ENCODE measurements at places on chromosomes 11 and 22. TPM values are rescaled to one million over a fixed set of nuclear protein-coding genes. Genes with fewer than 3 reads are reported as not detected.
A peak's percentile ranks its signal among the peaks of the same experiment; 100 is the strongest.

DNA sequence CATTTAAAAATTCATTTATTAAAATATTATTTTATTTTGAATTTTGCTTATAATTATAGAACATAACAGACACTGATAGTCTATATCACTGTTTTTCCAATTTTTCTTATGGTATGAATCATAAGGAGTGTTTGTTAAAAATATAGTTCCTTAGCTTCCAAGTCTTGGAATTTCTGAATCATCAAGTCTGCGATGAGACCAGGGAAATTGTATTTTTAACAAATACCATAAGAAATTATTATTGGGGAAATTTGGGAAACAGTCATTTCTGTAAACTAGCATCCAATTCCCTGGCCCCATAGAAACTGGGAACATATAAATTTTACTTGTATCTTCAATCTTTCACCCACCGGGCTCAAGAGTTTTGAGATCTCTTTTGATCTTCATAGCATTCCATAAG, 38.0 kb upstream of the PICALM start:
- no peak overlapping the region for H3K4me3 ChIP-seq
- H3K27me3 ChIP-seq: no peaks in the 10 kb centered on the region
- no peak for DNase-seq
- H3K27ac ChIP-seq: no peak overlapping the region
- no peaks in the 10 kb centered on the region for H3K36me3 ChIP-seq

- no peaks in the 10 kb centered on the region for H3K27me3 ChIP-seq
- DNase-seq: no peak
- H3K4me3 ChIP-seq: no peak overlapping the region
- peak overlapping the region; percentile 68 for H3K27ac ChIP-seq
- peaks cover 8% of the 10 kb centered on the region for H3K4me1 ChIP-seq
- no peaks in the 10 kb centered on the region for H3K36me3 ChIP-seq
Observed at GRCh38 chr11:12086271-12087074, 23.9 kb upstream of the MICAL2 start.

DNA sequence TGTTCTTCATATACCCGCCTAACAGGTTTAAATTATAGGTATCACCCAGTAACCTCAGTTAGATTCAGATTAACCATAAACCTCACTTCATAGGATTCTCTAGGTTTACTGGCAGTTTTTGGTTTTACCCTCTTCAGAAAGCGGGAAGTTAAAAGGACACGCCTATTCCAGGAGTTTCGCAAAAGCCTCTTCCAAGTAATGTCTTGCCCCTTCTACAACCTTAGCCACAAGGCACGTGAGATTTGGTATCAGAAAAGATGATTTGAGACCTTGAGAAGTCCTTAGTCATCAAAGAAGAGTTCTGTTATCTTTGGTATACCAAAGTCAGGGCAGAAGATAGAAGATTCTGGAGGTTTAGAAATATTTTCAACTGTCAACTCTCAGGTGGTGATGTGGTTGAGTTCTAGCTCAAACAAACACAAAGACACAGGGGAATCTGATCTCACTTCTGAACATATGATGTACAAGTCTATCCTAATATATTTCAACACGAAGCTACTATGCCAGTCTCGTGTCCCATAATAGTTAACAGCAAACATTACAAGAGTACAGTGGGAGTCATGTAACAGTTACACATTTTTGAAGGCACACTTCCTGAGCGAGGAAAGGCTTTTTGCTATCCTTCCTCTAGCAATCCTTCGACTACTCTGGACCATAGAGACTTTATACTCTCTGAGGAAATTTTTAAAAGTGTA, 103.5 kb downstream of the USP35 start:
- no peak overlapping the region for H3K4me3 ChIP-seq
- no peak overlapping the region for H3K27ac ChIP-seq
- H3K27me3 ChIP-seq: no peaks in the 10 kb centered on the region
- peaks cover 26% of the 10 kb centered on the region for H3K36me3 ChIP-seq

- H3K4me3 ChIP-seq: no peak overlapping the region
- H3K27me3 ChIP-seq: peaks cover 46% of the 10 kb centered on the region
- H3K4me1 ChIP-seq: no peaks in the 10 kb centered on the region
Observed at GRCh38 chr11:132972565-132972964, 559.7 kb downstream of the OPCML start.

GRCh38 chr11:29507376-29507775, 509.5 kb downstream of the KCNA4 start:
- no peaks in the 10 kb centered on the region for H3K27me3 ChIP-seq
- H3K27ac ChIP-seq: no peak overlapping the region
- H3K36me3 ChIP-seq: no peaks in the 10 kb centered on the region

DNA sequence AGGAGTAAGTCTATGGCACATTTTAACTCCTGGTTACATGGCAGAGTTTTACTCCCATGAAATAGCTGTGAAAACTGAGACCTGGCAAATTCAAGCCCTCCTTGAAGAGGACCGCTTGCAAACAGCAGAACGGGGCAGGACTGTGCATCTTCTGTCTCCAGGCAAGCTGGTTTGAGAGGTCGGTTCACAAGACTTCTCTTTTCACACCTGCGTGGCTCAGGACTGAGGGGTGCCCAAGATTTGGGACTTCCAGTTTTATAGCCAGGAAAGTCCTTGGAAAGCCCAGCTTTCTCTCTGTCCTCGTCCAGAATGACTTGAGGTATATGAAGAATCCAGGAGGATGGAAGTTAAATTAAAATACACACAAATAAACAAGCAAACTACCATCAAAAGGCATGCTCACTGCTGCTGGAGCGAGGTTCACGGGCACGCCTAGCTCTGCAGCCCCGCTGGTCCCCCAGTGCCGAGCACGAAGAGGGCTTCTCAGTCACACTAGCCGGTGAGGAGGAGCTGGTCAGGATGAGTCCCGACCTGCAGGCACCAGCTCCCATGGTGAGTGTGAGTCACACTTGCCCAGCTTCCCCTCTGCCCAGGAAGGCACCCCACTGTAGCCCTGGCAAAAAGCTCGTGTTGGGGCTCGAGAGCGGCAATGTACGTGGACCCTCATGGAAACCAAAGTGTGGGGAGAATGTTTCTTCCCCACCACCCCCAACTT, 1382.4 kb downstream of the BRD1 start:
- no peak overlapping the region for H3K27ac ChIP-seq
- H3K36me3 ChIP-seq: no peaks in the 10 kb centered on the region

DNA sequence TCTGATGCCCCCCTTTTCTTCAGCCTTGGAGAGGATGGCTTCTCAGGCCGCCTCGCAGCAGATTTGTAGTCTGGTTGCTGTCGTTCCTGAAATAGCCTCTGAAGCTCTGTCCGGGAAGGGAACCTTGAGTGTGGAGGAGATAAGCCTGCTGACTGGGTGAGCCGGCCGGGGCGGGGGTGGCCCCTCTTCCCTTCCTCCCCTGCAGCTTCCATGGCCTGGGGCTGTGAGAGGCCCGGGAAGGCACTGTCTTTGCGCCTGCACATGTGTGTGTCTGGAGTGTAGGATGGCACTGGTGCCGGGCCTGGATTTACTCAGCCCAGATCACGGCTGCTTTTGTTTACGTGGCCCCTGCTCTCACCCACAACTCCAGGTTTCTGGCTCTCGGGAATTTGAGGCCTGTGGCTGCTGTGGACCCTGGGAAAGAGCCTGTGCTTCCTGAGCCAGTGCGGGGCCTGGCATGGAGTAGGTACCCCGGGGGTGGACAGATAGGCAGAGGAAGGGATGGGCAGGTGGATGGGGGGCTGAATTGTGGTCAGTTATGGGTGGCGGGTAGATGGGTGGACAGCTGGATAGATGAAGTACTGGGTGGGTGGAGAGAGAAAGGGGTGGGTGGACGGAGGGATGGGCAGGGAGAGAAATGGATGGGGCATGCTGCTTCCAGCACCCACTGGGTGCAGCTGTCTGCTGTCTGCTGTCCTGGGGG, 16.6 kb downstream of the KCNQ1 start:
- H3K4me1 ChIP-seq: peaks cover 9% of the 10 kb centered on the region
- no peaks in the 10 kb centered on the region for H3K36me3 ChIP-seq
- H3K4me3 ChIP-seq: no peak overlapping the region
- no peak for DNase-seq
- H3K27ac ChIP-seq: peak overlapping the region; percentile 71
- H3K27me3 ChIP-seq: peaks cover 32% of the 10 kb centered on the region

DNA sequence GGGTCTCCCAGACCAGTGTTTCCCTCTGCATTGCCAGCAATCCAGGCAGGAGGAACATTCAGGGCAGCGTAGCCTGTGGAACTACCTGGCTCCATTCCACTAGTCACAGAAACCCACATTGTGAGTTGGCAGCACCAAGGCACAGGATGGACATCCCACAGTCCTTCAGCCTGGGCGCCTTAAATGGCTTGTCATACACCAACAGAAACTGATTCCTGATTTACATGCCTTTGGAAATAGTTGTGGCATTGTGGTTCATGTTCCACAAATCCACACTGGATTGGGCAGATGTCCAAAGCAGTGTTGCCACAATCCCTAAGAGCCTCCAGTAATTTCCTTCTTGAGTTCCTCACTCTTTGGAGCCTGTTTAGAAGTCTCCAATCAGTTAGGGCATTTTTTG, 225.6 kb downstream of the BLID start:
- no peaks in the 10 kb centered on the region for H3K36me3 ChIP-seq
- DNase-seq: no peak
- H3K4me1 ChIP-seq: peaks cover 35% of the 10 kb centered on the region

DNA sequence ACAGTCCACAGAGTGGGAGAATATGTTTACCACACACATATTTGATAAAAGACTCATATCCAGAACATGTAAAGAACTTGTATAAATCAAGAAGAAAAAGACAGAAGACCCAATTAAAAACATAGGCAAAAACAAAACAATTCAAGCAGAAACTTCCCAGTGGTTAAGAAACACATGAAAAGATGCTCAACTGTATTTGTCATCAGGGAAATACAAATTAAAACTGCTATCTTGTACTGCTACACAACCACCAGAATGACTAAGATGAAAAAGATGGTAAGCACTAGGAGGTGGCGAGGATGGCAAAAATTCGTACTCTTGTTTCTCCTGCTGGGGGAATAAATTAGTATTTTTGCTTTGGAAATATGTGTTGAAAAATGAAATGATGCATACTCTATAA, 192.3 kb upstream of the C11orf87 start:
- H3K27me3 ChIP-seq: peaks cover 9% of the 10 kb centered on the region
- no peaks in the 10 kb centered on the region for H3K36me3 ChIP-seq
- no peak for DNase-seq
- H3K4me1 ChIP-seq: no peaks in the 10 kb centered on the region
- H3K27ac ChIP-seq: no peak overlapping the region

DNA sequence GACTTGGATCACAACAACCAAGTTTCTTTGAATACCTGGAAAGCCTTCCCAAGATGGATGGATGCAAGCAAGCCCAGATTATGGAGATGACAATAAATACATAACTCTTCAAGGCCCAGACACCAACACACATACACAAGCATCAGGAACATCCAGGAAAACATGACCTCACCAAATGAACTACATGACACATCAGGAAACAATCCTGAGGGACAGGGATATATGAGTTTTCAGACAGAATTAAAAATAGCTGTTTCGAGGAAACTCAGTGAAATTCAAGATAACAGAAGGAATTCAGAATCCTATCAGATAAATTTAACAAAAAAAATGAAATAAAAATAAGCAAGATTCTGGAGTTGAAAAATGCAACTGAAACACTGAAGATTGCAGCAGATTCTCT, 659.4 kb downstream of the METTL15 start:
- peaks cover 6% of the 10 kb centered on the region for H3K36me3 ChIP-seq
- H3K27me3 ChIP-seq: no peaks in the 10 kb centered on the region
- H3K27ac ChIP-seq: no peak overlapping the region
- H3K4me1 ChIP-seq: peaks cover 14% of the 10 kb centered on the region

GRCh38 chr22:50600967-50601668, 525 bp downstream of the MAPK8IP2 start:
- no peak overlapping the region for H3K27ac ChIP-seq
- H3K36me3 ChIP-seq: peaks cover 6% of the 10 kb centered on the region
- peaks cover 7% of the 10 kb centered on the region for H3K4me1 ChIP-seq

GRCh38 chr11:118621071-118621783, 13.8 kb downstream of the PHLDB1 start:
- DNase-seq: peak; percentile 67
- peak overlapping the region; percentile 95 for H3K27ac ChIP-seq
- H3K4me3 ChIP-seq: peak overlapping the region; percentile 79
- H3K4me1 ChIP-seq: peaks cover 64% of the 10 kb centered on the region
- H3K36me3 ChIP-seq: peaks cover 2% of the 10 kb centered on the region

DNA sequence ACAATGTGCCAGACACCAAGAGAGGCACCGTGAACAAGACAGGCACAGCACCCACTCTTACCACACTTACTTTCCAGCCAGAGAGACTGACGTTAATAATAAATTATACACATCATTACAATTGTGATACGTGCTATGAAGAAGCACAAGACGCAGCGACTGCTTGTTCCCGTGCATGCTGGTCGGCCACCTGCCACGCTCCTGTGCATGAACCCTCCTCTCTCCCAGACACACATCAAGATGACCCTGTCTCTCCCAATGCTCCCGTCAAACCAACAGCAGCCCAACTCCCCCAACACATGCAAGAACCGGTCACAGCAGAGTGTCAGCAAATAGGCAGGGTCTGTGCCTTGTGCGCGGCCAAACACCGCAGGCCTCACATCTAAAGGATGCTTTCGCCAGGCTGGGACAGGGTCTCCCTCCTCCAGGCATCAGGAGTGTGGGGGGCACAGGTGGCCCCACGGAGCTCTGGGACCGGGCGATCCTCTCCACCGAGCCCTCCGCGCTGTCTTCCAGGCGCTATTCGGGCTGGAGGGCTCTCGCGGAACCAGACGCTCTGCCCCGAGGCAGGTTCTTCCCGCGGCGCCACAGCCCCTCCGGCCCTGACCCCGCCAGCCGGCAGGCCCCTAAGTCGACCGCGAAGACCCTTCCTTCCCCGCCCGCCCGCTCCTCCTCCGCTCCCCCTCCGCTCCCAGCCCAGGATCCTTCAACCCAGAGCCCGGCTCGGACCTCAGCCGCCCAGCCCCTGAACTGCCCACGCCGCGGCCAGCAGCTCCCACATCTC, 533 bp downstream of the SERGEF start:
- H3K4me1 ChIP-seq: peaks cover 23% of the 10 kb centered on the region
- peak; percentile 45 for DNase-seq
- H3K27me3 ChIP-seq: peaks cover 23% of the 10 kb centered on the region
- peak overlapping the region; percentile 36 for H3K27ac ChIP-seq

DNA sequence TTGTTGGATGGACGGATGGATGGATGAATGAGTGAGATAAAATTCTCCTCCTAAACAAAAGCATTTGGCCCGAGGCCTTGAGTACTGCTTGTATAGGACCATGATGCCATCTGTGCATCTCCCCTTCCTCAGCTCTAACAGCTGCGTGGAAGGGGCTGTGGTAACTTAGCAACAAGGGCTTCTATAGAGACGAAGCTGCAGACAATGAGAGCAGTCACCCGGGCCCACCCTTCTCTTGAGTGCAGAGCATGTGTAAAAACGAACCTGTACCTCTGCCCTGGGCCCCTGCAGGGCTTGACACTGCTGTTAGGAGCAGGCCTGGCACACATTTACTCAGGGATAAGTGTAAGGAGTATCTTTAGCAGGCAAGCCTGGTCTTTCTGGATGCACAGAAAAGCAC, 391.5 kb downstream of the CADM1 start:
- H3K27me3 ChIP-seq: peaks cover under 1% of the 10 kb centered on the region
- H3K36me3 ChIP-seq: no peaks in the 10 kb centered on the region
- no peak for DNase-seq

C11orf54 gene
- total RNA-seq: 34.5 TPM

TEX12 gene
- total RNA-seq: 0.36 TPM

P4HA3 gene
- total RNA-seq: 1.7 TPM

C11orf71 gene
- 7.1 TPM for total RNA-seq

TIGD3 gene
- 0.60 TPM for total RNA-seq

NXPE4 gene
- not detected for total RNA-seq
